NCI-H774 (cell line): ENCODE measurements at places on chromosomes 4 and X.

DNA sequence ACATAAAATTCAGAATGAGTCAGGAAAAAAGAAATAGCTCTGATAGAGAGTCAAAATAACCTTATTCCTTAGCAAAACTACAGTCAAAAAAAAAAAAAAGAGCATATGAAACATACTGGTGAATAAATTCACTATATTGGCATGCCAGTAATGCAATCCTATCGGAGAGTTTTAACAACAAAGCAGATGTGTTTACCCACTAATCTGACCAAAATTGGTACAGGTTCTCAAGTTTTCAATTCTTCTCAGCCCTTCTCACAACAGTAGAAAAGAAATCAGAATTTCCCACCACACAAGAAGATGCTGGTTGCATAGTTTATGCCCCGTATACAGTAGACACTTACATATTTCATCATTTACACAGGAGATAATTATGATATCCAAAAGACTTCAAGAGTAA lies 59.4 kb downstream of the LCORL start:
- no peak for DNase-seq

GRCh38 chrX:29348288-29348687 lies 761.0 kb downstream of the IL1RAPL1 start:
- DNase-seq: no peak

- DNase-seq: no peak
Observed at GRCh38 chr4:40206426-40206825, 9.6 kb downstream of the RHOH start.

- DNase-seq: no peak
Observed at GRCh38 chr4:184851200-184851541, 25.4 kb upstream of the ACSL1 start.

DNA sequence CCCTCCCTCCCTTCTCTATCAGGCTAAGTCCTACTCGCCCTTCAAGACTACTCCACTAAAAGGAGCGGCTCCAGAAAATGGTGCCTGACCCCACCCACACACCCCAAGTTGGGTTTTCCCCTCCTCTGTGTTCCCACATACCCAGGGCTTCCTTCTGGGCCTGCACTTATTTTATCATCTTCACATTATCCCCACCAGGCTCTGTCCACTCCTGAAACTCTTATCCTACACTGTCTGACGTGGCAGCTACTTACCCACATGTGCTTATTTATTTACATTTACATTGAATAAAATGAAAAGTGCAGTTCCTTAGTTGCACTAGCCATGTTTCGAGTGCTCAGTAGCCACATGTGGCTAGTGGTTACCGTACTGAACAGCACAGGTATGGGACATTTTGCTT lies 5.1 kb upstream of the KDM5C start:
- no peak for DNase-seq

GRCh38 chr4:74081035-74081434 lies 18.0 kb downstream of the CXCL2 start:
- DNase-seq: no peak
